ENCODE measurements at places on chromosomes 7 and 10.
A peak's percentile ranks its signal among the peaks of the same experiment; 100 is the strongest.

GRCh38 chr7:5428478-5429252 is 5.0 kb upstream of the TNRC18 start:
- DNase-seq: peak; percentile 86

DNA sequence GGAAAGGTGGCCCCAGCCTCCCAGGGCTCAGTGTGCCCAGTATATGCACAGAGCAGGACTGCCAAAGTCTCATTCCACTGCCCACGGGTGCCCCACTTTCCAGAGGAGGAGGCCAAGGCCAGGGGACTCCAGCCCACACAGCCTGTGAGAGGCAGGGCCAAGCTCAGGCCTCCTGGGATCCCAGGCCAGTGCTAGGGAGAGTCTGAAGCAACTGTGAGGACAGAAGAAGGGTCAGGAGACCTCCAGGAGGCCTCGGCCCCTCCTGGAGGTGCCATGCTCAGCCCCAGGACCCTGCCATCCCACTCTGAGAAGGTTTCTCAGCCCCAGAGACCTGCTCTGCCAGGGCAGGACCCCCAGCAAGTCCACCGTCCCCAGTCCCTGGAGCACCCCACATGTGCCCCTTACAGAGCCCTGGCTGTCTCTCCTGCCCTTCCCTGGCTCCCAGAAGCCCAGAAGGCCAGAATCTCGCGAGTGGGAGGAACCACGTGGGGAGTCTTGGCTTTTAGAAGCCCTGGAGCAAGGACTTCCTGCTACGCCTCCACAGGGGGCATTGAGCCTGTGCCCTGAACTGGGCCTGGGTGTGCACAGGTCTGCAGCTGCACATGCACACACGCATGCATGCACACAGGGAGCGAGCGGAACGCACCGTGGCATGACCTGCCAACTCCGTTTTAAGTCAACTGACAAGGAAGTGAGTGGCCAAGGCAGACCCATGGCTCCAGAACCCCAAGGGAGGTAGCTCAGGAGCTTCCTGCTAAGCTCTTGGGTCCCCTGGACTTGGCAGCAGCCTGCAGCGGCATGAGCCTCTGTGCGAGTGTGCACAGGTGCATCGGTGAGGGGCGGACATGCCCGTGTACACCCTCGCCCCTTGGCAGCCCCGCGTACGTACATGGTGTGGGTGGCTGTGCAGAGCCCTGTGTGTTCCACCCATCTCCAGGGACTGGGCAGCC is 33.6 kb downstream of the ZCCHC24 start:
- no peak for DNase-seq

DNA sequence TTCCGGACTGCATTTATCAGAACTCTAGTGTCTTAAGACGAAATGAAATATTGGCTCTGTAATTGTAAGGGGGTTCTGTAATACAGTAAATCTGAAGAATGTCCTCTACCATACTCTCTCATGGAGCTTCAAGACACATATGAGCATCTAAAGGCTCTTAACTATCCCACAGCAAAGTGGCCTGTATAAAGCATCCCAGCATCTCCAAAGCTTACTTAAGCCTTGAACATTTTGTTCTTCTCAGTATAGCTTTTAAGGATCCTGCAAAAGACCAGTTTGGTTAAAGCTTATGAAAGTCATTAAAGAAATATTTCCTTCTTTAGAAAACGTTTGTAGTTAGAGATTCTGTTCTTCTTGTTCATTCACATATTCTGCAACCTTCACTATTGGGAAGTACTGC is 75.1 kb downstream of the HGF start:
- DNase-seq: no peak

DNA sequence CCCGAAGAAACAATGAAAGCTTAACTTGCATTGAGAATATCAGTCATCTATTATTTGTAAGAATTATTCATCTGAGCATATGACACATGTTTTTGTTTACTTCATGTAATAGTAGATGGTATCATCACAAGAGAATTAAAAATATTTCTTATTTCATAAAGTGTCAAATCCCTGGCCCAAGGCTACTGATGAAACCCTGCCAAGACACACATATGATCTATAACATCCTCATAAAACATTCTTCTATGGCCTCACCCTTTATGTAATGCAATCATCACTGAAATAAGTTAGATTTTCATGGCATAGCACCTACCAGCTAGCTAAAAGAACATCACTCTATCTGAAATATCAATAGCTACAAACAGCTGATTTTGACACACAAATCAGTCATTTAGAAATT is 385.6 kb upstream of the PHF14 start:
- no peak for DNase-seq

GRCh38 chr10:26776258-26776657 is 78.8 kb downstream of the PDSS1 start:
- no peak for DNase-seq

DNA sequence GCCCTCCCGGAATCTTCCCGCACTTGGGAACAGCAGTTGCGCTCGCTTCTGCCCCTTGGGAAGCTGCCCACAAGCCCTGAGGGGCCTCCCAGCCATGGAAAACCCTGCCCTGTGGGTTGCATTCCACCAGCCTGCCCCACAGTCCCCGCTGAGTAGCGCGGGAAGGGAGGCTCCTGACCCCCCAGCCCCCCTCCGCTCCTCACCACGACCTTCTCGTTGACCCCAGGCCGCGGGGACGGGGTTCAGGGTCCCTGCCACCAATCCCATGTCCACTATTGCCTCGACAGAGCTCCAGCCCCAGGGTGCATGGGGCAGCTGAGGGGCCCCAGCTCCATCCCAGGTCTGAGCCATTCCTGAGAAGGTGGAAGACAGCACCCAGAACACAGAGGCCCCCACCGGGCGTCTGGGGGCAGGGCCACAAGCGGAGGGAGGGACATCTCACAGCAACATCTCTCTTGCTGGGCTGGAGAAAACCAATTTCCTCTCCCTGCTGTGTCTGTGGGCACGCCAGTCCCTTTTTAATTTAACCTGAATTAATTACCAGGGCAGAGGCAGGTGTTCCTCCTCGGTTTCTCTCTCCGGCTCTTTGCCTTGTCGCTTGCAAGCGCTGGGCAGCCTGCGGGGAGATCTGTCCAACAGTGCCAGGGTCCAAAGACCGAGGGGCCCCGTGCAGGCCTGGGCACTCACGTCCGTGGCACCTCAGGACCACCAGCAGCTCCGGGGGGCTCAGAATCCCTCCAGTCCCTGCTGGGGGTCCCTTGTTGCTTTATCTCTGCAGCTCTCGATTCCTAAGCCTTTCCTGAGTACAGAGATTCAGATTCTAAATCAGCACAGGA is 57.9 kb downstream of the FOXL3 start:
- no peak for DNase-seq

DNA sequence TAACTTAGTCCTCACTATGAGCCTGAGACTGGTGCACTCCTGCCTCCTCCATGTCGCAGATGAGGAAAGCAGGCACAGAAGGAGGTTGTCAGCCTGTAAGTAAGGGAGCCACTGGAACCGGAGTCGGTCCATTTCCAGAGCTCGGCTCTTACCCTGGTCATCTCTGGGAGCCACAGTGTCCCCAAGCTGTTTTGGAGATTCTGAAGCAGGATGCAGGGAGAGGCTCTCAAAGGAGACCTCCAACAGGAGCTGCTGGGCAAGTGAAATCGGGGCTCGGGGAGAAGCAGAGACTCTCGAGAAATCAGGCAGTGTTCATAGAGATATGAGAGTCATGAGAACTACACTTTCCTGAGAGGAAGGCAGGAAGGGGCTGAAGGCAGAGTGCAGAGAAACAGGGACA is 39.0 kb downstream of the VSTM4 start:
- DNase-seq: no peak

GRCh38 chr7:158257516-158258410 is 329.9 kb downstream of the PTPRN2 start:
- DNase-seq: peak; percentile 67

- no peak for DNase-seq
Measured at GRCh38 chr7:1170741-1171501, 10.9 kb upstream of the ZFAND2A start.

DNA sequence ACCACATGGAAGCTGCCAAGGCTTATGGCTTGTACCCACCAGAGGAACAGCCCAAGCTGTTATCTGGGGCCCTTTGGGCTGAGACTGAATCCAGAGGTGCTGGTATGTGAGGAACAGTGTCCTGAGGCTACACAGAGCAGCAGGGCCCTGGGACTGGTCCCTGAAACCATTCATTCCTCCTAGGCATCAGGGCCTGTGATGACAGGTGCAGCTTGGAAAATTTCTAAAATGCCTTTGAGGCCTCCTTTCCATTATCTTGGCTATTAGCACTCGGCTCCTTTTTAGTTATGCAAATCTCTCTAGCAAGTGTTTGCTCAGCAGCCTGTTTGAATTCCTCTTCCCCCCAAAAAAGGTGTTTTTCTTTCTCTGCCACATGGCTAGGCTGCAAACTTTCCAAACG is 1151.7 kb upstream of the LRRN3 start:
- DNase-seq: no peak

GRCh38 chr7:12990440-12990839 is 303.0 kb downstream of the ARL4A start:
- no peak for DNase-seq

- DNase-seq: peak; percentile 57
Measured at GRCh38 chr7:50632561-50633413, 67.6 kb upstream of the DDC start.

GRCh38 chr10:69051710-69052487 is 36.0 kb upstream of the SRGN start:
- DNase-seq: no peak

DNA sequence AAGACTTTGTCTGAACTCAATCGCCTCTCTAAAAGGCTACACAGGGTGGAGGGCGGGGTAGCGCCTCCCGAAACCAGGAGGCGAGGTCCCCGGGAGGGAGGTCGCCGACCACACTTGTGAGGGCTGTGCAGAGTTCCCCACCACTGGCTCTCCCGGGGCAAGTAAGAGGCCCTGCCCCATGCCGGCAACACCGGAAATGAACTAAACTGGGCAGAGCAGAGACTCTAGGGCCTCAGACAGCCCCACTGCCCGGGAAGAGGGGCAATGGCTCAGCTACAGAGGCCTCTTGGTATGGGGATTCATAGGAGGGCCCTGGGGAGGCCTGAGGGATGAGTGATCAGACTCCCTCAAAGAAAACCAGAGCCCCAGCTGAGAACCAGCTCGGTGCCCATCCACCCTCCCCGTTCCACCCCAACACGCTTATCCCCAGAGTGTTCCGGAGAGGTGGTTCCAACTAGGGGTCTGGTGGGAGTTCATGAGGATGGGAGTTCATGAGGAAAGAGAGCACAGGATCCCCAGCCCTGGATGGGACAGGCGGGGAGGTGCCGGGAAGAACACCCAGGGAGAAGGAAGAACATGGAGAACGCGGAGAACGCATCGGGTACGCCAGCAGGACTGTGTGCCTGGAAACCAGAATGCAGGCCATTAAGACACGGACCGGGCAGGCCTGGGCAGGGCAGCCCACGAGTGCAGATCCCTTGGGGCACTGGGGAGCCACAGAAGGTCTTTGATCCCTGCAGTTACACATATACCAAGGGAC is 89.4 kb upstream of the MYL10 start:
- DNase-seq: no peak

- DNase-seq: no peak
Measured at GRCh38 chr10:90732581-90732980, 125.3 kb downstream of the HTR7 start.

DNA sequence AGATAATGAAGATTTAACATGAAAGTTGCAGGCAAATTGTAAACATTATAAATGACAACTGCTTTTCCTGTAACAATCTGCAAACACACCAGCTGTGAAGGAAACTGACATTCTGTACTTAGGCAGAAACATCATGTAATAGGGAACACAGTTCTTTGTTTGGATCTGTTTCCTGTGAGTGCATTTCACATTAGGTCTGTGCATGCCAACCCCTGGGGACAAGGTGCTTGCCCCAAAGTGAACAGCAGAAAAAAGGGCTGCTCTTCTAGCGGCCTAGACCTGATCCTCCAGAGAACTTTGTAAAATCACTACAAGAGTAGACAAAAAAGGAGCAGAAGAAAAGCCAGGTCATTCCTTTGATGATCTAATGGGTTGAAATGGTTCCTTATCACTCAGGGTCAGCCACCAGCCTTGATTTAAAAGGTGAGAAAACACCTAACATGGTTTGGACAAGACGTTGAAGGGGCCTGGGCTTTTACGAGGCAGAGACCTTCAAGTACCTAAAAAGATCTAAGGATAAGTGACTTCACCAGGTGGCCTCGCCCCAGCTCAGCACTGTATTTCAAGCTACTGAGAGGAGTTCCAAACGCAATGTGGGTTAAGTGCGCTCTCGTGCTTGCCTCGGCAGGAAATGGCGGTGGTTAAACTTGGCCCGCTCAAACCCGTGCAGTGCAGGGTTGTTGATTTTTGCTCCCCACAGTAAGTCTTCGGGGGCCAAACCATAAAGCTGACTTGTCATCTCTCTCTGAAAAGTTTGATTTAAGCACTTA is 249.7 kb downstream of the CREB5 start:
- no peak for DNase-seq

- peak; percentile 86 for DNase-seq
Measured at GRCh38 chr7:20330928-20331909, 519 bp downstream of the ITGB8 start.

DNA sequence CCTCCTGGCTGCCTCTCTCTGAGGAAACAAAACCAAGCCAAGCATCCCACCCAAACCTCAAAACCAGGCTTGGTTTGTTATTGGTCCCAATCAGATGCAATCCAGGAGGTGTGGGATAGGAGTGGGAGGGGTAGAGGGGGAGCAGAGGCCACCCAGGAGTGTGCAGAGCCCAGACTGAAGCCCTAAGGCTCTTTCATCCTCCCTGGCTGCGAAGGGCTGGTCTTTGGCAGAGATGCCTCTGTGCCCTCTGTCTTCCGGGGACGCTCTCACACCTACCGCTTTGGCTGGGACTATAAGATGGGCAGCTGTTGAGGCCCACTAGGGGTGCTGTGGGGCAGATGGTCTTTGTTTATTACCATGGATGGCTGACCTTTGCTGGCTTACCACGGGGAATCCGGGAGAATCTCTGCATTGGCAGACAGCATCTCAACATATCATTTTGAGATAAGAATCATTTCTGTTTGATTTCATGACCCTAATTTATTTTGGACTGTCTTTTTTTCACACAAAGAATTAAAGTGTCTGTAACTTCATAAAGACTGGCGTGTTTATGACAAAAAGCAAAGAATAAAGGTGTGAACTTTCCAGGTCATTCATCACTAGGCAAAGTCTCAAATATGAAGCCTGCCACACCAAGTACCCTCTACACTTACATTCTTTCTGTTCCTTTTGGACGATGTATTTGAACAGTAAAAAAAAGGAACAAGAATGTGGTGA is 6.5 kb upstream of the DENND2A start:
- peak; percentile 56 for DNase-seq

GRCh38 chr7:152661479-152661878 is 14.5 kb downstream of the XRCC2 start:
- DNase-seq: no peak

- DNase-seq: peak; percentile 50
Measured at GRCh38 chr10:110803830-110804338, 67.8 kb upstream of the PDCD4 start.

GRCh38 chr10:97169063-97169462 is 16.7 kb downstream of the SLIT1 start:
- no peak for DNase-seq

DNA sequence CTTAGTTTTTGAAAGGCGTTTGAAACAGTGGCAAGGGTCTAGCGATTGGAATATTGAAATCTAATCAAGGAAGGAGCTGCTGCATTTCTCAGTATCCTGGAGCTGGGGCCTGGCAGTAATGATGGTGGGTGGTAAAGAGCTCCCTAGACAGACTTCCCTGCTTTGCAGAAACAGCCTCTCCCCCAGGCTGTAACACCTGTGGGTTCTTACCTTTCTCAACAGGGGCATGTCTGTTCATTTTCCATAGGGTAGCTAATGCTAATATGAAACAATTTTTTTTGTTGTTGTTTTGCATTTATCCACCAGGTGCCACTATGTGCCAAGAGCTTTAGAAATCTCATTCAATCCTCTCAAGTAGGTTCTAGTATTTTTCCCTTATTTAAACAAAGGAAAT is 345.5 kb downstream of the REEP3 start:
- DNase-seq: no peak
